ENCODE measurements at places on chromosomes 6 and 20. TPM values are rescaled to one million over a fixed set of nuclear protein-coding genes. Genes with fewer than 3 reads are reported as not detected.
A peak's percentile ranks its signal among the peaks of the same experiment; 100 is the strongest.

- DNase-seq = no peak
Measured at GRCh38 chr6:105022416-105022815, 65.5 kb downstream of the LIN28B start.

NFATC2 gene
- total RNA-seq = 0.28 TPM

GRCh38 chr6:113361014-113361645, 496.0 kb upstream of the MARCKS start:
- peak; percentile 85 for DNase-seq

PACRG gene
- total RNA-seq = not detected

FAM135A gene
- 7.9 TPM for total RNA-seq

CPXM1 gene
- 0.83 TPM for total RNA-seq

DNA sequence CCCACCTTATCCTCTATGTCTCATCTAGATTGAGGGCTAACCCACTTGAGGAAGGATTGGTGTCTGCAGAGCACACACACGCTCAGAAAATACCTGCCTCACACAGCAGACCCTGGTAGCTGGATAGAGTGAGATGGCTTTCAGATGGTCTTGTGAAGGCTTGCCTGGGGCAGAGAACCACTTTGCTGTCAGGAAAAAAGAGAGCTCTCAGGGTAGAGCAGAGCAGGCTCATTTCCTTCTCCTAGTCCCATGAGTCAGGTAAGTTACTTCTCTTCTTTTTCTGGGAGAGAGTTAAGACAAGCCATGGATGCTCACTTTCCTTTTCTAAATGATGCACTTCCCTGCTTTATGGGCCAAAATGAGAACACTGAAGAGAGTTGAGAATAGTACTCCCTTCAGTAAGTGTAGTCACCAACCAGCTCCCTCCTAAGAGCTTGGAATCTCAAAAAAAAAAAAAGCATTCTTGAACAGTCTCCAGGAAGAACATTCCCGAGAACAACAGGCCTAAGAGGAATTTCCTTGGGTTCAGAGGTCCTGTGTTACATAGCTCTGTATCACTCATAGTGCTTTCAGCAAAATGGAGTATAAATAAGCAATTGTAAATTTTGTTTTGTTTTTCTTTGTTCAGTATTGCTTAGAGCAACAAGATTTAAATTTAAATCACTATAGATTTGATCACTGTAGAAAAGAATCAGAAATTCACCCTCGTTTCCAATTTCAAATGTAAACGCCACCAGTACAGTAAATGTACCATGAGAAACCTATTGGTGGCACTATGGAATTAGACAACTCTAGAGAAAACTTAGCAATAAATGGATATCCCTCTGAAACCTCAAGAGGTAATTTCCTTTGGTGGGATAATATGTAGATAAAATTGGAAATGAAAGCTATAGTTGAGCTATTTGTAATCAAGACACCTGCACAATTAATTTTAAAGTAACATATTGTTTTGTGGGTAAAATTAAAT, 530.3 kb downstream of the RFPL4B start:
- peak; percentile 93 for DNase-seq

TRIM40 gene
- not detected for total RNA-seq

DNA sequence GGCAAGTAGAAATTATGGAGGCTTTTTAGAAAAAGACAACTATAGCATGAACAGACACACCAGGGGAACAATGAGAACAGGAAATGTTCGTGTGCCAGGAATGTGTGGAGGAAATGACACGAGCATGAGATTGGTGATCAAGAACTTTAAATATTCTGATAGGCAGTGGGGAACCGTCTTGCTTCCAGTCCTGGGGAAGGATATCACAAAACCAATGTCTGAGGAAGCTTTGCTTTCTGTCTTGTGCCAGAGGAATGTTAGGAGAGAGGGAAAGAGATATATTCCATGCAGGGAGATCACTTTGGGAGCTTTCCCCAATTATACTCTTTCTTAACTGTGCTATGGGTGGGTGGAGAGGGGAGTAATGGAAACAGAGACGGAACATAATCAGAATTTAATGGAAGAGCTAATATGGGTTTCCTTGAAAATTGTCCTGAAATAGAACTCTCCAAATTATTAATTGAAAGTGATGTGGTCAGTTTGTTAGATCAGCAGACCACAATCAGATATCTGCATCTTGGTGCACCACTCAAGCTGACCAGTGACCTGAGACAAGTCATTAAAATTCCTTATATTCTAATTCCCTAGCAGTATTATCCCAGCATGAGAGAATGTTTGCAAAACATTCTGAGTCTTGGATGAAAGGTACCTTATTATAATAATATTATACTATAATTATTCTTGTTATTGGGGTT, 178.2 kb downstream of the SOX4 start:
- no peak for DNase-seq

DNA sequence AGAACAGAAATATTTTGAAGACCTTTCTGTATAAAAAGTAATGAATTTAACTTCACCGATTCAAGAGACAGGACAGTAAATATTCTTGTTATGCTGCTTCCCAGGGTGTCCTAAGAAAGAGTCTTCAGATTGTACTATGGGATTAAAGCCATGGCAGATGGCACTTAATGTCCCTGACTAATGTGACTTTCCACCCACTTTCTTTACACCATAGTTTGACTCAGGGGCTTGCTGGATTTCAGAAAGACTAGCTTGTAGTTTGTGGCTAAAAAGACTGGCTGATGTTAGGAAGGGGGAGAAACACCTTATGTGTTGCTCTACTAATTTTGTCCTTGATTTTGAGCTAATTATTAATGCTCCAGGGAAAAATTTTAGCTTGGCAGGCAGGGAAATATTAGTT, 75.9 kb downstream of the UTRN start:
- no peak for DNase-seq

DNA sequence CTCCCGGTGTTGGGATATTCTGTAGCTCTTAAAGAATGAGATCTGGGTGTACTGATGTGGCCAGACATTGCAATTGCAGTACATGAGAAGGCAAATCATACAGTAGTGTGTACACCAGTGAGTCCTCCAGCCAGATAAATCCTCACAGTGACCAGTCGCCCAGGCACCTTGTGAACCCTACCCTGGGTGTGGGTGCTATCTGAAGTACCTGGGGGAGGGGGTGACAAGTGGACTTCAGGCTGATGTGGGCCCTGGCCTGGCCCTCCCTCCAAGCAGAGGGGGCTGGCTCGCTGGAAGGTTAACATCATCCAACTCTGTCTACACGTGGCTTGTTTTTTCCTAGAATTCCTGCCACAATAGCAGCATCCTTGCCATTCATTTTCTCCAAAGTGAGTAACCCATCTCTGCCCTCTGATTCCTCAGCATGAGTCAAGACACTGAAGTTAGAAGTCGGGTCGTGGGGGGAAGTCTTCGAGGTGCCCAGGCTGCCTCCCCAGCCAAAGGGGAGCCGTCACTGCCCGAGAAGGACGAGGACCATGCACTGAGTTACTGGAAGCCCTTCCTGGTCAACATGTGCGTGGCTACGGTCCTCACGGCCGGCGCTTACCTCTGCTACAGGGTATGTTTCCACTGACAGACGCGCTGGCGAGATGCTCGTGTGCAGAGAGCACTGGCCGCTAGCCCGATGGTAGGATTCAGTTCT, 70.8 kb downstream of the PTPN1 start:
- no peak for DNase-seq

- DNase-seq = peak; percentile 71
Measured at GRCh38 chr20:19661717-19662636, 96.1 kb upstream of the RIN2 start.

- no peak for DNase-seq
Measured at GRCh38 chr20:12318043-12318442, 400.4 kb downstream of the BTBD3 start.

GGT7 gene
- 3.3 TPM for total RNA-seq

ZNF451 gene
- total RNA-seq = 48.6 TPM

PM20D2 gene
- total RNA-seq = 11.4 TPM

DNA sequence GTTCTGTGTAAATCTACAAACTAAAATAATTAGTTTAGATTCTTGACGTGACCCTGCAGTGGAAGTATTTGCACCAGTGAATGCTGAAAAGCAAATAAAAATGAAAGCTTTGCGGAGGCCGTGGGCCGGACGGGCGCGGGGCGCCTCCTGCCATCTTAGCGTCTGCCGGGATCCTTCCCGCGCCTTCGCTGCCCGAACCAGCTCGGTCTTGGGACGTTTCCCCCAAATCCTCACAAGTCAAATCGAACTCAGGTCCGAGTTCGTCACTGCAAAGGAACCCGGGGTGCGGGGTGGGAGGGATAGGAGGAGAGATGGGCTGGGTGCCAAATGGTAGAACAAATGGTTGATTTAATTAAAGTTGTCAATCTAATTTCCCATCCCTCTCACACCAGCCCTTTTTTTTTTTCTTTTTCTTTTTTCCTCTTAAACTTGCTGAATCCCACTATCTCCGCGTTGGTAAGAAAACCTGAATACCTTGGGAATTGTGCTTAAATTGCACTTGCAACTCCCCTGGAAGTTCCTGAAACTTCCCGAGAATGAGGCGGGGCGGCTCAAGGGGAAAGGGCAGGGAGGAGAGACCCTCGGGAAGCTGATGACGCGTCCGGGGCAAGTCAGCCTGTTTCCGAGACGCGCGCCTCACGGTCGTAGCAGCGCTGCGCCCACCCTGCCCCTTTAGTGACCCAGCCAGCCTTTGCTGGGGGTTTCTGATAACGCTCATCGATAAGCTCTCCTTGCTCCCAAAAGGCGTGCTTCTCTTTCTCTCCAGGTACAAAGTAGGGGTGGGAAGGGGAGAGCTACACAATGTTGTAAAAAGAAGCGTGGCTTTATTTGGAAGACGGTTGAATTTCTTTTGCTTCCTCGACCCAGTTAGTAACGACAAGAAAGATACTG, 1.8 kb downstream of the GJA1 start:
- peak; percentile 40 for DNase-seq

Measured in IMR-90 (cell line).